ENCODE measurements at places on chromosomes 2 and 18.

DNA sequence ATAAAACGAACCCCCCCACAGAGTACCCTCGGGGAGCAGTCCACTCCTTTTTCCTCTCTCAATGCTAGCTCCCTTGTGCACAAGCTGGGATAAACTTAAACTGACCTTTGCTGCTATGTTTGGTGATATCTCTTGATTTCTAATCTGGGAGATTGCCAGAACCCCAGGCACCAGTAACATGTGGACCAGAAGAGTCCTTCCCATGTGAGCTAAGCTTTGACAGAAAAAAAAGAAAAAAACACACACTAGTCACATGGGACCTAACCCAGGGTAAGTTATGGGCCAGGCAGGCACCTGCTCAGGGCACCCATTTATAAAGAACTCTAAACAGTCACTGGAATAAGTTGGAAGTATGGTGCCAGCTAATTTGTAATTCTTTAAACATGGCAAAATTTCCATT, 242.6 kb downstream of the EN1 start:
- no peak for ATAC-seq

DNA sequence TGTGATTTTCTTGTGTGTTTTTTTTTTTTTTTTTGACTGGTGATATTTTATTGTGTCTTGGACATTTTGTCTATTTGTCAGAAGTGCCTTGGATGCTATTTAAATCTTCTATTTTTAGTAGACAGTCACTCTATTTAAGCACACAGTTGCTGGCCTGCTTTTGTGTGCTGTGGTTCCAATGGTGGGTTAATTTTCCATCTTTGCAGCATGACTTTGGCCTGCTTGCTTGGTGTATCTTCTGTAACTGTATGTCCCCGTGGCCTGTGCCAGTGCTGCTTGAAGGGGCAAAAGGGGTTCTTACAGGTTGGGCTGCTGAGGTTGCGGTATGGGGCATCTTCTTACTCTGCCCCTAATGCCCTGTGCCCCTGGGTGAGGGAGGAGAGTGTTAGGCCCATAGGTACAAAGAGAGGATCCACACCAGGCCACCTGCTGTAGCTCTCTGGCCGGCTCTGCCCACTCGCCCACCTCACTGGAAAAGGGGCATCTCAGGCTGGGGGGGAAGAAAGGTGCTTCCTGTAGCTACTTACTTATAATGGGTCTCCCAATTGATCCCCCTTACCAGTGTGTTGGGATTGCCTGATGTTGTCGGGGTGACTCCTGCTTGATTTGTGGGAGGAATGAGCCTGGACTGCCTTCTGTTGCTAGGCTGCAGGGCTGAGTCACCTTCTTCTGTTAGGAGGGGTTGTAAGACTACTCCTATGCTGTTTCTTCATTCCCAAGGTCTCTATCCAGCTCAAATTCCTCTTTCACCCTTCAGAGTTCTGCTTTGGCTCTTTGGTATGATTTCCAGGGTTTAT, 490.0 kb upstream of the HS6ST1 start:
- no peak for ATAC-seq

GRCh38 chr2:180662941-180663471, 317.4 kb upstream of the UBE2E3 start:
- no peak for ATAC-seq

GRCh38 chr18:54351186-54351585, 6.5 kb downstream of the STARD6 start:
- ATAC-seq = no peak

DNA sequence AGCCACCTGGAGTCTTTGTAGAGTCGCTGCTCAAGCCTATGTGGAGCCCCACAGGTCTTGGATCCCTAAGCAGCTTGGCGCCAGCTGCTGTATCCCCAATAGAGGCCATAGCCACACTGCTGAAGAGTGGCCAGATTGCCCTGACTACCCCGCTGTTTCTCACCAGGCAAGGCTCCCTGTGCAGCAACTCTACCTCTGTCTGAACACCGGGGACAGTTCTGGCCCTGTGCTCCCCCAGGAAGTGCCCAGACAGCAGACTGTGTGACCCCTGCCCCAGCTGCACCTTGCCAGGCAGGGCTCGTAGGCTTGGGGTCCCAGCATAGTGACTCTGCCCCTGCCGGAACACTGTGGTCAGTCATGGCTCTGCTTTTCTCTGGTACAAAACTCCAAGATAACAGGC, 53.5 kb upstream of the GALNT13 start:
- ATAC-seq = no peak

- no peak for ATAC-seq
These were observed 29.9 kb downstream of the CHCHD5 start for GRCh38 chr2:112614201-112614840.

Data from activated CD4-positive, CD25-positive, alpha-beta regulatory T cell treated with anti-CD3 and anti-CD28 coated beads, Interleukin-2, amount 50 U/mL, for 24 hours (primary cell).